ENCODE measurements at places on chromosomes 6 and 20. TPM values are rescaled to one million over a fixed set of nuclear protein-coding genes. Genes with fewer than 3 reads are reported as not detected.

DNA sequence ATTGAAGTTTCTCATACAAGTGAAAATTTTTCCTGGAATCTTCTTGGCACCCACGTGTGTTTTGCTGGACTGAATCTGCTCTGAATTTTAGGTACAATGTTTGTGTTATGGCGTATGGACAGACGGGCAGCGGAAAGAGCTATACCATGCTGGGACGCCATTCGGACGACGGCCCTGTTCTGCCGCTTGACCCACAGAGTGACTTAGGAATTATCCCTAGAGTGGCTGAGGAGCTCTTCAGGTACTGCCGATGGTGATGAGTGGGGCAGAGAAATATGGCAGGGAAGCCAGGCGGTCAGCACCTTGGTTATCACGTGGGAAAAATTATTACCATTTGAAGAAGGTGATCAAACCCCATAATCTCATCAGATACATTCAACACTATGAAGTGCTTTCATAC lies 36.3 kb downstream of the KIF25 start:
- DNase-seq: no peak
- no peak overlapping the region for H3K27ac ChIP-seq
- H3K36me3 ChIP-seq: peaks cover 15% of the 10 kb centered on the region
- H3K27me3 ChIP-seq: peaks cover 5% of the 10 kb centered on the region
- peaks cover 25% of the 10 kb centered on the region for H3K4me1 ChIP-seq

DNA sequence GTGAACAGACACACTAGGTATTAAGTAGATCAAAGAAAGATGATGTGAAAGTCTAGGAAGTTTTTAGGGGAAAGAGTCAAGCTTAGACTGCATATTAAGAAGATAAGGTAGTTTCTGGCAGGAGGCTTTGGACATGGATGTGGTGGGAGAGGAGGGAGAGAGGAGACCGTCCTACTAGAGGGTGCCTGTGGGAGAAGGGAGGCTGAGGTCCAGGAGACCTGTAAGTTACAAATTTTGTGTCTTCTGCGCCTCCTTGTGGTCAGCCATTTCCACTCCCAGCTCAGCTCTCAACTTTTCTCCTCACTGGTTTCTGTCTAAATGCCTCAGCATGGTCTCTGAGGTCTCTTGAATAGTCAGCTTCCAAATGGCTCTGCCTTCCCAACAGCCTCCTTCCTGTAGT lies 193.5 kb downstream of the UNC5CL start:
- peaks cover 16% of the 10 kb centered on the region for H3K4me1 ChIP-seq
- H3K36me3 ChIP-seq: no peaks in the 10 kb centered on the region
- DNase-seq: peak; percentile 67
- H3K27ac ChIP-seq: no peak overlapping the region
- no peak overlapping the region for H3K4me3 ChIP-seq
- no peaks in the 10 kb centered on the region for H3K27me3 ChIP-seq

DNA sequence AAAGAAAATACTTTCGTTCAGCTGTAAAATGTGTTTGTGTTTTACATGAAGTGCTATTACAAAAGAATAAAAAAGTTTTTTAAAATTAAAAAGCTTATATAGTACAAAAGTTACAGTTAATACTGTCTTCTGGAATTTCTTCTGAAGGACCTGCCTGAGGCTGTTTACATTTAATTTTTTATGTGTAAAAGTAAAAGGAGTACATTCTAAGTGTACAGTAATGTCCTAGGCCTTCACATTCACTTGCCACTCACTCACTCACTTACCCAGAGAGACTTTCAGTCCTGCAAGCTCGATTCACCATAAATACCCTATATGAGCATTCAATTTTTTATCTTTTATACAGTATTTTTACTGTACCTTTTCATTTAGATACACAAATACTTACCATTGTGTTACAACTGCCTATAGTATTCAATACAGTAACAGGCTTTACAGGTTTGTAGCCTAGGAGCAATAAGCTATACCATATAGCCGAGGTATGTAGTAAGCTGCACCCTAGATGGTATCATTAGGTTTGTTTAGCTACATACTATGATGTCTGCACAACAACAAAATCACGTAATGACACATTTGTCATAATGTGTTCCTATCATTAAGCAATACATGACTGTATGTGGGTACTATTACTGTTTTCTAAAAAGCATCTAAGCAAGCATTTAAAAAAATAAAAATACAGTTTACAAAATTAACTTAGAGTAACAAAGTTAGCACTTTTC lies 33.0 kb downstream of the RNF146 start:
- no peak for DNase-seq
- H3K27me3 ChIP-seq: peaks cover under 1% of the 10 kb centered on the region
- no peak overlapping the region for H3K27ac ChIP-seq
- H3K4me3 ChIP-seq: no peak overlapping the region
- H3K36me3 ChIP-seq: peaks cover 14% of the 10 kb centered on the region

GRCh38 chr6:90148867-90149266 lies 147.8 kb downstream of the BACH2 start:
- no peak for DNase-seq
- no peaks in the 10 kb centered on the region for H3K36me3 ChIP-seq
- H3K4me3 ChIP-seq: no peak overlapping the region
- no peaks in the 10 kb centered on the region for H3K4me1 ChIP-seq

STX11 gene
- not detected for total RNA-seq

VSX1 gene
- total RNA-seq: not detected

ABHD16B gene
- total RNA-seq: not detected

SYNDIG1 gene
- 8.1 TPM for total RNA-seq

RAET1L gene
- total RNA-seq: not detected

GINM1 gene
- total RNA-seq: 32.2 TPM

PRDM13 gene
- total RNA-seq: not detected

MUC21 gene
- 0.10 TPM for total RNA-seq

Measured in endothelial cell (in vitro differentiated cells).